Stimulated activated CD4-positive, alpha-beta T cell treated with anti-CD3 and anti-CD28 coated beads, Interleukin-4, amount 100 ng/mL, for 4 hours (primary cell): ENCODE measurements at places on chromosomes 11 and 22.

GRCh38 chr11:108223348-108224149 lies 682 bp downstream of the ATM start:
- DNase-seq, result peak; percentile 44

DNA sequence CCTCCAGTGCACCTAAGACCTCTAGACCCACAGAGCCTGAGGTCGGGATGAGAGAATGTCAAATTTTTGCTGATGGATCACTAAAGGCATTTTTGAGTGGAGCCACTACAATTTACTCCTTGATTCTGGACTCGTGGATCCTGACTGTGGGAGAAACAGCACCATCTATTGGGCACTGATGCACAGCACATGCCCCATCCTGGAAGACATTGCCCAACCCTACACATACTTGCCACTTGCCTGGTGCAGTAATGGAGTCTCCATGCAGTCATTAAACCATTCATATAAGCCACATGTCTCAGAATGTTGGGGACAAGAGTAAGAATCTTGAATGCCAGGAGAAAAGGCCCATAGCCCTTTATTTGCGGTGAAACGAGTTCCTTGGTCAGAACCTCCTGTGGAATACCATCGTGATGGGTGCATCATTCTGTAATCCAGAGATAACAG lies 103.9 kb downstream of the GGTLC2 start:
- peak; percentile 35 for DNase-seq

DNA sequence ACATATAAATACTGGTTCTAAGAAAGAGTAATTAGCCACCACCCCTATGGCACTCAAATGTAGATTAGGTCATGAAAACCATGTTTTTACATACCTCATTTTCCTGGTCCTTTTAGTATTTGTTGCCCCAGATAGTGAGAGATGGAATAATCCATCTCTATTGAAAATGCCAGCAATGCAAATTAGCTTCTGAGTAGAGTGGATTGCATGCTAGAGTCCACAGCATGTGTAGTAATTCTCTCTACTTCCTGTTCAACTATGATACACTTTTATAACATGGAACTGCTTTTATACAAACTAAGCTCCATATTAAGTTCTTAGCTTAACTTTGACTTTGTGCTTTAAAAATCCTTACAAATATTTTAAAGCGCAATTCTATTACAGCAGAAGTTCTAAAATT lies 73.2 kb downstream of the TRPC6 start:
- no peak for DNase-seq

DNA sequence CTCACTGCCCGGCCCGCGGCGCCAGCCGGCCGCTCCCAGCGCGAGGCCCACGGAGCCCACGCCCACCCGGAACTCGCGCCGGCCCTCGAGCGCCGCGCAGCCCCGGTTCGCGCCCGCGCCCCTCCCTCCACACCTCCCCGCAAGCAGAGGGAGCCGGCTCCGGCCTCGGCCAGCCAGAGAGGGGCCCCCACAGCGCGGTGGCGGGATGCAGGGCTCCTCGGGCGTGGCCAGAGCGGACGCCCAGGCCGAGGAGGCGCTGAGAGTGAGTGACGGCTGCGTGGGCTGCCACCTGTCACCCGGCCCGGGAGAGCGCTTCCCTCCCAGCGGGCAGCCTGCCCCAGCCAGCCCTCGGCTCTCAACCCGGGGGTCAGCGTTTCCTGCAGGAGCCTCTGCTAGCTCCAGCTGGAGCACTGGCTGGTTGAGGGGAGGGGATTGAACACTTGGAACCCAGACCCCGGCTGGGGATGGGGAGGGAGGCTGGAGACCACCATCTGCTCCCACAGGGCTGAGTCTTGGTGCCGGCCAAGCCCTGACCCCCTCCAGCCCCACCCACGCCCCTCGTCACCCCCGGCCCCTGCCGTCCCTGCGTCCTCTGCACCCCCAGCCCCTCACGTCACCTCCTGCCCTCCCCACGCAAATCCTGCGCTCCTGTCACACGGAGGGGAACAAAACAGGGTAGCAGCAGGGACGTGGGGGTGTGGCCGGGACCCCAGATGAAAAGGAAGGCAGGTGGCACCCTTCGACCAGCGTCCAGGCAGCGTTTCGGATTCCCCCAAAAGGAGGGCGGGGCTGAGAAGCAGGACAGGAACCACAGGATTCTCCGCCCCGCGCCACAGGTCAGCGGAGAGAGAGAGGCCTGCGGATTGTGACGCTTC lies 157.0 kb downstream of the BRD1 start:
- no peak for DNase-seq

- DNase-seq, result no peak
Measured at GRCh38 chr11:27509908-27510307, 3.3 kb upstream of the LIN7C start.

DNA sequence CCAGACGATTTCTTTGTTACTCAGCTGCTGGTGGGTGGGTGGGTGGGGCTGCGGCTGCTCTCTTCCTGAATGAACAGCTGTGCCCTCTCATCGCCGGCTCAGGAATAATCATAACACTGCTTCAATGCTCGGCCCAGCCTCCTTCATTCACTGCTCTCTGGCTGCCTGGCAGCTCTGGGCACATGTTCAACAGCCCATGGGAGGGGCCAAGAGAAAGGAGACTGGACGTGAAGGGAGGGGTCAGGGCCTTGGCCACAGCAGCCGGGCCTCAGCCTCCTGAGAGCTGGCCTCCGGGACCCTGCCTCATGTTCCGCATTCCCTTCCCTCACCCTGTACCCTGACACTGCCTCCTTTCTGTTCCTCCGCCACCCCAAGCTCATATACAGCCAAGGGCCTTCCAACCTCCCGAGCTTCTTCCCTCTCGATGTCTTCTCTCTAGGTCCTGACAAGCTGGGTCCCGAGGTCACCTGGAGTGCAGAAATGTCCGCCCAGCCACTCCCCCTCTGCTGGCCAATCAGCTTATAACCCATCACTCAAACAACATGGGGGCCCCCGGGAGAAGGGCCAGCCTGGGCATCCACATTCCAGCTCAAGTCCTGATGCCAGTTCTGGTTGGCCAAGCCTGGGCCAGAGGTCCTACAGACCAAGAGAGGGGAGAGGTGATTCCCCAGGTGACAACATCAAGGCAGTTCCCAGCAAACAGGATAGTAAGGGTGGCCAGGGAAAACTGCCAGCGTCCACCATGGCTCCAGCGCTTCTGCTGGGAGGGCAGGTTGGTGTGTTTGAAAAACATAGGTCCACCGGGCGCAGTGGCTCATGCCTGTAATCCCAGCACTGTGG lies 3.2 kb upstream of the CSDC2 start:
- DNase-seq, result no peak

DNA sequence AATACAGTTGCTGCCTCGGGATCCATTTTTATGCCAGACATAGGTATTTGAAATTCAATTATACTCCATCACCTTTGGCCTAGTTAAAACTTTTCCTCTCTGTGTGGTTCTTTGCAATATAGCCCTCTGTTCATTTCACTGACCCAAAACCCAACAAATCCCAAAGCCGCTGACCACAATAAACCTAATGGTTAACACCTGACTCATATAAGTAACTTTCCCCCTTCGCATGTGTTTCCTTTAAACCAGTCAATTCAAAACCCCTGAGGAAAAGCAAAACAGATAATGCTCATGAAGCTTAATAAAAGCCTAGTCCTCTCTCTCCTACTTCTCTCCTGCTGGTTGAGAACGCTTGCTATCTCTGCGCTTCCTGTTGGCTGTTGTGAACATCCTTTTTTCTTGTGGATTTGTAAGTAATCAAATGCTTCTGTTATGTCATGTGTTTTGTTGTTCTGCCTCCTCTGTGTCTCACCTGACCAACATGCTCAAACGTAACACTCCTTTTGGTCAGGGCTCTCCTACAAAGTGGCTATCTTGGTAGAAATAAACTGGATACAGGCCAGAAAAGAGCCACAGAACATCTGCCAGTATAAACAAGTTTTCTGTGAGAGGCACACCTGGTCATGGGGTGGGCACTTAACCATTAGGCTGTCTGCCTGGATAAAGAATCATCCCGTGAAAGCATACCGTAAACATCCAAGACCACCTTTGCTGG lies 652.6 kb downstream of the METTL15 start:
- no peak for DNase-seq

GRCh38 chr11:29755474-29755873 lies 261.4 kb downstream of the KCNA4 start:
- DNase-seq, result no peak

GRCh38 chr11:62018981-62019664 lies 51.7 kb upstream of the FTH1 start:
- DNase-seq, result no peak

GRCh38 chr22:24355574-24355973 lies 71.8 kb upstream of the ADORA2A start:
- no peak for DNase-seq

- no peak for DNase-seq
Measured at GRCh38 chr11:66278363-66279091, 552 bp downstream of the CNIH2 start.

DNA sequence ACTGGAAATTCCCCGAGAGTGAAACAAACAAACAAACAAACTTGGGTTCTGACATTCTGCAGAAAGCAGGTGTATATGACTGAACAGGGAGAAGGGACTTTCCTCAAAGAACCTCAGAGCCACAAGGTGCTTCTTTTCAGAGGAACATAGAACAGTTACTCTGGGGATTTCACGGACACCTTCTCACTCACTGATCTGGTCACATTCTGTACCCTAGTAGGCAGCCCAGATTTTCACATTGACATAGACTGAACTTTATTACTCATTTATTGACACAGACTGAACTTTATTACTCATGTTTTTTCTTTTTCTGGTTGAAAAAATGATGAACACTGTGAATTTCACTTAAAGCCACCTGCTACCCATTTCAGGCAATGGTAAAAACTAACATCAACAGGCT lies 263.0 kb downstream of the OPCML start:
- DNase-seq, result no peak

- no peak for DNase-seq
Measured at GRCh38 chr22:42626431-42626830, 11.7 kb upstream of the POLDIP3 start.

DNA sequence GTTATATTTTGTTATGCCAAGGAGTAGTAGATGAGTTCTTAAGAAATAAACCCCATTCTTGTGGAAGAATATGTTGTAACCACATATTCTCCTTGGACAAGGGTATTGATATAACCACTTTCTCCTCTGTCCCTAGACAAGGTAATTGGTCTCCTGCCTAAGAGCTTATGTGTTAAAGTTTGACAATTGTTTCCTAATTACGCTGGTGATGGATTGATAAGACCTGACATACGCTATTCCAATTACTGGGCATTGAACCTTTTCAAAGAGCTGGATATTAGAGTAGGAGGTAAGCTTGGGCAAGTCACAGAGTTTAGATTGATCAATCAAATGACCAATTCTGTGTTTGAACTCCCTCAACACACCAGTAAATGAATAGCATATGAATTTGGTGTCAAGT lies 88.9 kb downstream of the RAB38 start:
- no peak for DNase-seq

- DNase-seq, result no peak
Measured at GRCh38 chr11:111352935-111353710, 26.0 kb downstream of the POU2AF1 start.

DNA sequence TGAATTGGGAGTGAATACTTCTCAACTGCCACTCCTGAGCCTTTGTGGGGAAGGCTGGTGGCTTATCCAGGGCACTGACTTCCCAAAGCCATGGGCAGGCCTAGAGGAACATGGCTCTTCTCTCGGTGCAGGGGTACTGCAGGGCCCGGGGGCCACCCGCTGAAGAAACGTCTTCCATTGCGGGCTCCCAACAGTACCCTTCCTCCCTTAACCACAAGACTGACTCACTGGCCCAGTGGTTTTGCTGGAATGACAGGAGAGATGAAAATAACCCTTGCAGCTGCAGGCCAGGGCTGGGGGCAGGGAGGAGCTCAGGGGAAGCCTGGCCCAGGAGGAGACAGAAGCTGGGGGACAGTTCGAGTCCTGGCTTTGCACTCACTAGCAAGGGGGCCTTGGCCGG lies 13.5 kb downstream of the TXN2 start:
- no peak for DNase-seq

- DNase-seq, result no peak
Measured at GRCh38 chr11:120798854-120799253, 225.0 kb upstream of the TBCEL start.

DNA sequence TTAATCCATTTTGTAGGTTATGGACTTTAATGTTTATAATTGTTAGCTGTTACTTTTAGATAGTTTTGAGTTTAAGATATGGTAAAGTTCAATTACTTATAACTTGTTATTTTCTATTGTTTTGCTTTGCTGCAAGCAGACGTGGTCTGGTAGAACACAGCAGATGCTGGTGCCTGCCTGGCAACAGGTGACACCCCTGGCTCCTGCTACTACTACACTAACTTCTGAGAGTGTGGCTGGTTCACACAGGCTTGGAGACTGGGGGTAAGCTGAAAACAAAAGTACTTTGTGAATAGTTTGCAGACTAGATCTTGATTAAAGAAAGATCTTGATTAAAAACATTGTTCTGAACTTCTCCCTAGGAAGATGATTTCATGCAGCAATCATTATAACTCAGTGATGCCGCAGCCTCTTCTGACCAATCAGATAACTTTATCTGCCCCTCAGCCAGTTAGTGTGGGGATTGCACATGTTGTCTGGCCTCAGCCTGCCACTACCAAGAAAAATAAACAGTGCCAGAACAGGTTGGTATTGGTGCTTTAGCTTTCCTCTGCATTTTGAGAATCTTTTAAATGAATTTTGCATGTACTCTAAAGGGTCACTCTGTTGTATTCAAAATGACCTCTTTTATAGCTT lies 90.4 kb downstream of the HIPK3 start:
- DNase-seq, result no peak

- no peak for DNase-seq
Measured at GRCh38 chr11:18723991-18724390, 2.0 kb downstream of the IGSF22 start.

DNA sequence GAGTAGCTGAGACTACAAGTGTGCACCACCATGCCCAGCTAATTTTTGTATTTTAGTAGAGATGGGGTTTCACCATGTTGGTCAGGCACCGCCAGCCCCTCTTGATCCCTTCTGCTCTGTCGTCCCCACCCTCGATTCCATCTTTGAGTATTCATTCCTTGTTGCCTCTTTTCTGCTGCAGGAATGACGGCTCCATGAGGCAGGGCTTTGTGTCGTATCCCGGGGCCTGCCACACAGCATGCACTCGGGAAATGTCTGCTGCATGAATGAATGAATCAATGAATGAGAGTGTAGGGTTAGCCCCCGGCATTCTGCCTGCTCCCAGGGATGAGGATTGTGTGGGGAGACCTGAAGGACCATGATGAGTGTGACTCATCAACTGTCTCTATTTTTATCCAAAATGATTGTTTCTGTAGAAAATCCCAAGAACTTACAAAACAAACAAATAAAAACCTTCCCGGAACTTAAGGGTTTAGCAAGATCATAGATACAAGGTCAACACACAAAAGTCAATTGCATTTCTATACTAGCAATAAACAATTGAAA lies 54.6 kb upstream of the SLC22A12 start:
- no peak for DNase-seq

GRCh38 chr11:94149431-94150017 lies 20.9 kb downstream of the PANX1 start:
- DNase-seq, result no peak

DNA sequence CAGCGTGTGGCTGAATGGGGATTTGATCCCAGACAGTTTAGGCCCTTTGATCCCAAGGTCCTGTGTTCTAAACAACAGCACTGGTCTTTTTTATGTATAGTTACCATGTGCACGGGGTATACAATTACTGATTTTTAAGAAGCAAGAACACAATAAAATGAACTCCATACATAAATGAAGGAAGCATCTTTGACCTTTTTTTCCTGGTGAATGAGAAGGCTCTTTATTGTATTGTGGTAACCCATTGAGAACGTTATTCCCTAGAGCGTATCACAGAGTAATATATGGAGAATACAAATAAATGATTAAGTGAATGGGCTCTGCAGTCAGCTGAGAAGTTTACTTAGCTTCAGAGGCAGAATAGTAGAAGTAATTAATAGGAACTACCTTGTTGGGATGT lies 563.6 kb downstream of the NTM start:
- DNase-seq, result no peak
